ENCODE measurements at places on chromosomes 5 and 9.

GRCh38 chr5:147753765-147754164 is 28.8 kb downstream of the JAKMIP2 start:
- H3K27ac ChIP-seq, result no peak overlapping the region
- no peaks in the 10 kb centered on the region for H3K27me3 ChIP-seq
- H3K36me3 ChIP-seq, result no peaks in the 10 kb centered on the region

GRCh38 chr5:140042393-140042642 is 781 bp downstream of the NRG2 start:
- peaks cover 42% of the 10 kb centered on the region for H3K27me3 ChIP-seq
- H3K4me3 ChIP-seq, result peak overlapping the region; percentile 16
- H3K4me1 ChIP-seq, result no peaks in the 10 kb centered on the region
- DNase-seq, result no peak
- no peaks in the 10 kb centered on the region for H3K36me3 ChIP-seq
- no peak overlapping the region for H3K27ac ChIP-seq

- no peak overlapping the region for H3K27ac ChIP-seq
- no peaks in the 10 kb centered on the region for H3K4me1 ChIP-seq
- H3K36me3 ChIP-seq, result no peaks in the 10 kb centered on the region
Measured at GRCh38 chr9:752201-752600, 89.3 kb upstream of the DMRT1 start.

GRCh38 chr9:98360176-98360708 is 104.8 kb upstream of the TBC1D2 start:
- H3K27ac ChIP-seq, result no peak overlapping the region
- no peaks in the 10 kb centered on the region for H3K4me1 ChIP-seq
- H3K27me3 ChIP-seq, result no peaks in the 10 kb centered on the region
- H3K4me3 ChIP-seq, result no peak overlapping the region
- H3K36me3 ChIP-seq, result no peaks in the 10 kb centered on the region
- no peak for DNase-seq

DNA sequence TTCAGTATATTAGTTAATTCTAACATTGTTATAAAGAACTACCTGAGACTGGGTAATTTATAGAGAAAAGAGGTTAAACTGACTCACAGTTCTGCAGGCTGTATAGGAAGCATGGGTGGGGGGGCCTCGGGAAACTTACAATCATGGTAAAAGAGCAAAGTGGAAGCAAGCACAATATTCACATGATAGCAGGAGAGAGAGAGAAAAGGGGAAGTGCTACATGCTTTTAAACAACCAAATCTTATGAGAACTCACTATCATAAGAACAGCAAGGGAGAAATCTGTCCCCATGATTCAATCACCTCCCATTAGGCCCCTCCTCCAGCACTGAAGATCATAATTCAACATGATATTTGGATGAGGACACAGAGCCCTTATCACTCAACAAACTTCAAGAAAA is 324.9 kb downstream of the ZNF608 start:
- H3K4me3 ChIP-seq, result no peak overlapping the region
- H3K36me3 ChIP-seq, result 0 out of 2 replicates have a peak, but pooled peaks cover 3% of the 10 kb centered on the region
- DNase-seq, result no peak
- no peak overlapping the region for H3K27ac ChIP-seq
- H3K4me1 ChIP-seq, result no peaks in the 10 kb centered on the region

DNA sequence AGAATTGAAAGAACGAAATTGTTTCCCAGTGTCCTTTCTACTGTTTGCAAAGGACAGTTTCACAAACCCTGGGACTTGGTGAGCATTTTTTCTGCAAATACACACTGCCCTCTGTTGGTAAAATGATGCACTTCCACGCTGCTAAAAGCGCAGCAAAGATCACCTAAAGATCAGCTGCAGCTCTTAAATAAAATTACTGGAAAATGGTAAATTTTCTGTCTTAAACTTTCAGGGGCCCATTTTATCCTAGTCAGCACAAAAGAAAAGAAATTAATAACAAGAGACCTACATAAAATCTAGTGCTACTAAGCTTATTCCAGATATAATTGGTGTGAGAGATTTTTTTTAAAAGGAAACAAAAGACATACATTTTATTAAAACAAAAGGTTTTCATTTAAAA is 566.0 kb downstream of the CAAP1 start:
- H3K4me1 ChIP-seq, result no peaks in the 10 kb centered on the region
- H3K27ac ChIP-seq, result no peak overlapping the region
- no peaks in the 10 kb centered on the region for H3K27me3 ChIP-seq
- H3K4me3 ChIP-seq, result no peak overlapping the region

DNA sequence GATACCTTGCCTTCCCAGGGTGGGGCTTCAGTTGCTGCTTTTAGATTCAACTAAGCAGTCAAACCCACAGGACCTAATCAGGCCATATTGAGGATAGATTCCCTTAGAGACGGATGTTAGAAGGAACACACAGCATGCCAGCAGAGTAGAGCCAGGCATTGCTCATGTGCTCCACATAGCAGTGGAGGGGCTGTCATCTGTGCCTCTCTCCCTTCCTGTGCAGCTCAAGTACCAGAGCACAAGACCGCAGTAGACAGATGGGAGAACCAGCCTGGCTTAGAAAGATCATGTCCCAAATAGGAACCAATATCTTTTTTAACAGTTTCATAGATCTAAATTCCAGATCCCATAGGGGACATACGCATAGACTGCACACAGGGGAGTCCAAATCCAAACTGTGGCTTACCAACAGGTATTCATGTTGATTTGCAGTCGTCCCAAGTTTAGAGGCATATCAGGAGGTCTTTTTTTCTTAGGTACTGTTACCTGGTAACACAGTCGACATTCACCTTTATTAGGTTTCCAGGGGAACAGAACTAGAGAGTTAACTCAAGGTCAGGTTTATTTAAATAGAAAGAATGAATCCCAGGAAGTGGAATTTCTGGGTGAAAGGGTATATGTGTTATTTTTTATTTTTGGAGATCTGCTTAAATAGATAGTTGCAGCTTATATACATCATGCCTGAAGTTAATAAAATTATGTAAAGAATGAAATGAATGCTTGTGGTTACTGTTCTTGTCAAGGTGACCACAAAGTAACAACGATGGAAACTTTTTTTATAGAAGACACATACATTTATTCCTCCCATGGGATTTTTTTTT is 43.5 kb upstream of the PCAT7 start:
- no peak for DNase-seq
- H3K4me1 ChIP-seq, result no peaks in the 10 kb centered on the region
- H3K27ac ChIP-seq, result no peak overlapping the region
- H3K36me3 ChIP-seq, result no peaks in the 10 kb centered on the region

GRCh38 chr5:2895876-2896275 is 144.4 kb upstream of the IRX2 start:
- H3K4me3 ChIP-seq, result no peak overlapping the region
- no peaks in the 10 kb centered on the region for H3K36me3 ChIP-seq
- H3K4me1 ChIP-seq, result no peaks in the 10 kb centered on the region
- no peak overlapping the region for H3K27ac ChIP-seq

- DNase-seq, result no peak
- H3K4me1 ChIP-seq, result 0 out of 2 replicates have a peak, but pooled peaks cover 1% of the 10 kb centered on the region
- no peaks in the 10 kb centered on the region for H3K36me3 ChIP-seq
- H3K4me3 ChIP-seq, result no peak overlapping the region
- no peaks in the 10 kb centered on the region for H3K27me3 ChIP-seq
Measured at GRCh38 chr5:171649075-171649401, 136.6 kb upstream of the SMIM23 start.

GRCh38 chr5:89117124-89117644 is 234.2 kb upstream of the MEF2C start:
- H3K4me3 ChIP-seq, result no peak overlapping the region
- no peak overlapping the region for H3K27ac ChIP-seq
- no peaks in the 10 kb centered on the region for H3K27me3 ChIP-seq
- DNase-seq, result no peak
- no peaks in the 10 kb centered on the region for H3K4me1 ChIP-seq
- H3K36me3 ChIP-seq, result no peaks in the 10 kb centered on the region

- no peaks in the 10 kb centered on the region for H3K4me1 ChIP-seq
- no peak overlapping the region for H3K27ac ChIP-seq
- no peak for DNase-seq
- H3K36me3 ChIP-seq, result no peaks in the 10 kb centered on the region
Measured at GRCh38 chr9:104586496-104587180, 12.6 kb downstream of the OR13C5 start.

- H3K4me1 ChIP-seq, result no peaks in the 10 kb centered on the region
- no peak overlapping the region for H3K27ac ChIP-seq
- H3K36me3 ChIP-seq, result no peaks in the 10 kb centered on the region
- no peak for DNase-seq
Measured at GRCh38 chr5:128913551-128913950, 51.7 kb upstream of the SLC27A6 start.

DNA sequence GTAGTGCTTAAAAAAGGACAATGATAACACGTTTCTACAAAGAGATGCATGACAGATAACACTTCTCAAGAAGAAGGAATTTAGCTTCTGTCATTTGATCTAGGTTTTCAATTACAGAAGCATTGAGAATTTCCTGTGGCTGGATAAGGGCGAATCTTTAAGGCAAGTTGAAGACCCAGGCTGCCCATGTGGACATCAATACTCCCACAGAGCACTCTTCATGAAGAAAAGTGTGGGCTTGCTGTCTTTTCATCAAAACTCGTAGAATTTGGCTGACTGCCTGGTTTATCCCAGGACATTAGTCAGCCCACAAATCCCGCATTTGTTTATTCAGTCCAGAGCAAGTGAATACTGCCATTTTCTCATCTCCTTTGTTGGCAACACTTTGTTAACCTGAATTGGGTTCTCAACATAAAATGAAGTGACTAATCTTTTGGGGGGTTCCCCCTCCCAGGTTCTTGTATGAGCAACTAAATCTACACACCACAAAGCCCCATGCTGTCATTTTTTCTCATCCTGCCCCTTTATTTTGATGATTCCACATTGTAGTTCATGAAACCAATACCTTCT is 43.4 kb upstream of the CDKN2B start:
- no peaks in the 10 kb centered on the region for H3K4me1 ChIP-seq
- no peak overlapping the region for H3K27ac ChIP-seq
- H3K4me3 ChIP-seq, result no peak overlapping the region
- DNase-seq, result no peak
- no peaks in the 10 kb centered on the region for H3K36me3 ChIP-seq
- H3K27me3 ChIP-seq, result no peaks in the 10 kb centered on the region

DNA sequence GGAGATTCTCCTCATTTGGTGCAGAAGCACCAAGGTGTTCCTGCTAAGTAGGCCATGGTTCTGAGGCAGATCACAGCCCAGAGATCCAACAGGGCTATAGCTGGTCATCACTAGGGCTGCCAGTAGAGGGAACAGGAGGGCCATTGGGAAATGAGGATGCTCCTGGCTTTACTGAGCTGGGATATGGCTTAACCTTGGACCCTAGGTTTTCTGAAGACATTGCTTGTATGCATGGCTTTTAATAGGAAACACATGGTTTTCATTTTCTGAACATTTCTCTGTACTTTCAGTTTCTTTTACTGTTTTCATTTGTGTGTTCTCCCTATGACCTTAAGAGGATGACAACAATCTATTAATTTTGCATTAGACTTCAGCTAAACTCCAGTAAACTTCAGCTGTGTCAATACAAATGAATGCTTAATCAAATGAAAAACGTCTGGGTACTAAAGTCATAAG is at the start of gene IFNW1:
Gene IFNW1 (minus strand): TSS at position 406 of the 456 bp plus-strand sequence. CDS start 262 bp downstream, at position 144.
- H3K4me3 ChIP-seq, result no peak within 1 kb of the TSS
- no peak within 1 kb of the TSS for H3K27ac ChIP-seq
- DNase-seq, result no peak
- no peaks in the 10 kb centered on the region for H3K4me1 ChIP-seq

DNA sequence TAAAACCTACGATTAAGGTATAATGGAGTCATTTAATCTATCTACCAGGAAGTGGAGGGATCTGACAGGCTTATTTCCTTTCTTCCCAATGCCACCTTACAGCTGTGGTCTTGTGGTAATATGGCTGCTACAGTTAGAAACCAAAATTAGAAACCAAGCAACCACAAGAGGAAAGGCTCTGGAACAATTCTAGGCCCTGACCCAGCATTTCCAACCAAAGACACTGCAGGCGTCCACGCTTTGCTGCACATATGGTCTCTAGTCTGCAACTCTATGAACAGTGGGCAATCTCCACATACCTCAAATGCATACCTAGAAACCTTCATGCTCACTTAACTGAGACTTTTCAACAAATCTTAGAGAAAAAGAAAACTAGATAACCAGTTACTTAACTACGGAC is 339.1 kb downstream of the NFIB start:
- H3K27me3 ChIP-seq, result no peaks in the 10 kb centered on the region
- H3K27ac ChIP-seq, result no peak overlapping the region
- H3K4me1 ChIP-seq, result no peaks in the 10 kb centered on the region
- no peak for DNase-seq

GRCh38 chr5:143373076-143373475 is 30.4 kb downstream of the NR3C1 start:
- H3K27ac ChIP-seq, result no peak overlapping the region
- no peak overlapping the region for H3K4me3 ChIP-seq
- H3K4me1 ChIP-seq, result peaks cover 2% of the 10 kb centered on the region
- DNase-seq, result no peak
- H3K36me3 ChIP-seq, result no peaks in the 10 kb centered on the region
- H3K27me3 ChIP-seq, result no peaks in the 10 kb centered on the region

GRCh38 chr5:40551496-40552491 is 127.9 kb upstream of the PTGER4 start:
- H3K27me3 ChIP-seq, result no peaks in the 10 kb centered on the region
- H3K27ac ChIP-seq, result no peak overlapping the region
- no peak for DNase-seq
- H3K36me3 ChIP-seq, result no peaks in the 10 kb centered on the region

GRCh38 chr9:92180669-92181181 is 65.5 kb upstream of the SPTLC1 start:
- H3K4me1 ChIP-seq, result no peaks in the 10 kb centered on the region
- H3K4me3 ChIP-seq, result no peak overlapping the region
- H3K27me3 ChIP-seq, result no peaks in the 10 kb centered on the region
- no peaks in the 10 kb centered on the region for H3K36me3 ChIP-seq
- H3K27ac ChIP-seq, result no peak overlapping the region

DNA sequence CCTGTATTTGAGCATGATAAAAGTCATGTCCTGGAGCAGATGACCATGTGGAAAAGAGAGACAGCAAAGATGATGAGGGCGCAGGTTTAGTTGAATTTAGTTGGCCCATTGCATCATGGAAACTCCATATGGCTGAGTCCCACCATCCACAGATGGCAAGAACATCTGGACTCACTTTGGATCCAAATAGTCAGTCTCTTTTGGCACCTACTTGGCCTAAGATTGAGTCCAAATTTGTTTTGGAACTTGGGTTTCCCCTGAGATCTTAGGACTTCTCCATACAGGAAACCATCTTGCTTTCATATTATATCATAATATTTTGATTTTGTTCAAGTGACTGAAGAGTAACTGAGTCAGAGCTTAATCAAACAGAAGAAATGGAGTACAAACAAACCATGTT is 217.5 kb downstream of the DRD1 start:
- H3K4me1 ChIP-seq, result peaks cover 2% of the 10 kb centered on the region
- no peak overlapping the region for H3K27ac ChIP-seq
- no peak overlapping the region for H3K4me3 ChIP-seq
- no peaks in the 10 kb centered on the region for H3K27me3 ChIP-seq
- no peak for DNase-seq

- H3K27ac ChIP-seq, result no peak overlapping the region
- no peak for DNase-seq
- no peaks in the 10 kb centered on the region for H3K27me3 ChIP-seq
- no peak overlapping the region for H3K4me3 ChIP-seq
- H3K36me3 ChIP-seq, result no peaks in the 10 kb centered on the region
- H3K4me1 ChIP-seq, result no peaks in the 10 kb centered on the region
Measured at GRCh38 chr9:96524045-96524444, 74.1 kb downstream of the HABP4 start.

All from iPS DF 6.9 (cell line).